ENCODE measurements at places on chromosomes 12 and 14.
A peak's percentile ranks its signal among the peaks of the same experiment; 100 is the strongest.

- DNase-seq = peak; percentile 79
Measured at GRCh38 chr12:131892711-131893604, 1.5 kb upstream of the ULK1 start.

DNA sequence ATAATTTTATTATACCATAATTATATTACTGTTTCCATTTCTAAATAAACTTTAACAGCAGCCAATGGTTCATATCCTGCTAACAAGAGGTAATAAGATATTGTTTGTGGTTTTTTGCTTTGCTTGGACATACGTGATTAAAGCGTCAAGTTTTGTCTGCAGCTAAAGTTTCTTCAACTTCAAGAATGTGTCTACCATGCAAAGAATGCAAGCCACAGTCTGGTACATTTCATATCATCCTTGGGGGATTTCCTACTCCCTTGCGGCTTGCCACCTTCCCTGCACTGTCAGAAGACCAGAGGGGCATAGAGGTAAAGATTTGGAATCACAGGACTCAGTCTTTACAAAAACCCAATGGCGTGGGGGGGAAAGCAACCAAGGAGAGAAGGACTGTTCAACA is 125.2 kb downstream of the MED13L start:
- DNase-seq = no peak

GRCh38 chr14:54457609-54457996 is 16.4 kb upstream of the CNIH1 start:
- DNase-seq = no peak

- DNase-seq = no peak
Measured at GRCh38 chr14:89660166-89660565, 243.1 kb upstream of the FOXN3 start.

- no peak for DNase-seq
Measured at GRCh38 chr14:61712137-61712536, 16.8 kb downstream of the HIF1A start.

DNA sequence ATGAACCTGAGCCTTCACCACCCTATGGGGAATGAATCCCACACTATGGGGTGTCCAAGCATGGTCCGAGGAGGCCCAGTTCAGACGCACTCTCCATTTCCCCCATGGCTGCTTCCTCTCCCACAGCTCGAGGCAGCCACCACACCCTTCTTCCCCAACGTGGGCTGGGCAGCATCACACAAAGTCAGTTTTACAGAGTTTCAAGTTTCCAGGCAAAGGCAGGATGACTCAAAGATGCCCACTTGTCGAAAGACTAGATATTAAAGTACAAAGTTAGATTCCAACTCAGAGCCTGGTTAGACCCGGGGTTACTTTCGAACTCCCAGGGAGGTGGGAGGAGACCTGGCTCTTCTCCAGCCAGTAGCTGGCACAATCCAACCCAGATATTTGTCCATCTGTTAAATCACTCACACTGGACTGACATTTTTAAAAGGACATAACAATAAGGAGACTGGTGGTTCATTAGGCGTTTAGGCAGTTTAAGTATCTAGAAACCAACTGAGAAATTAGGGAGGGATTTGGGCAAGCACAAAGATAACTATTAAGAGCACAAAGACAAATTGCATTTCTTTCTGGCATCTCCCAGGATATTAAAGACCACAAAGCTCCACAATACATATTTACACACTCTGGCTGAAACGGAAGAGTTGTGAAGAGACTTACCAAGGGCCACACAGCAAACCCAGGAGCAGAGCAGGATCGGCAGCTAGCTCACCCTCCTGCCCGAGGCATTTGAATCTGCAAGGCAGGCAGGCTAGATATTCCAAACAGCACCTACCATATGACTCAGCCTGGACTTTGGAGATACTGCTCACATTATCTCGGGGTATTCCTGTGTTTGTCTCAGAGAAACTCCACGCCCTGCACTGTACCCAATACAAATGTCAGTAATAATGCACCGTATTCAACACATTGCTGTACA is 34.8 kb downstream of the TMCC3 start:
- DNase-seq = no peak

GRCh38 chr14:68762953-68763764 is 29.7 kb downstream of the ZFP36L1 start:
- DNase-seq = peak; percentile 83

DNA sequence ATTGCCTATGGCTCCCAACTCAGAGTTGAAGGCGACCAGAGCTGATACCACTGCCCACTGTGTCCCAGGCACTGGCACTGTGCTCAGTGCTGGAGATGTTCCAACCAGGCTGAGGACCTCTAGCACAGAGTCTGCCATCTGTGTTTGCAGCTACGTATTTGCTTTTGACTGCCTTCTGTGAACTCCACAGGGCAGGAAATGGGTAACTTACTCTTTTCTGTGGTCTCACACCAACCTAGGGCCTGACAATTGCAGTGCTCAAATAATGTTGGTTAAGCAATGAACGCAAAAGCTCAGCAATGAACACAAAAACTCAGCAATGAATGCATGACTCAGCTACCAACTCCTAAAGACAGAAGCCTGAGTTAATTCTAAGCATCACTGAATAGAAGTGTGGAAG is 202.8 kb downstream of the NUAK1 start:
- no peak for DNase-seq

GRCh38 chr14:20652996-20653975 is 11.8 kb upstream of the OR6S1 start:
- peak; percentile 53 for DNase-seq

- DNase-seq = no peak
Measured at GRCh38 chr12:24080465-24080864, 131.0 kb upstream of the SOX5 start.

GRCh38 chr14:24849471-24849870 is 200.5 kb downstream of the STXBP6 start:
- DNase-seq = no peak

- DNase-seq = peak; percentile 55
Measured at GRCh38 chr12:111034886-111035577, 114.7 kb upstream of the MYL2 start.

- no peak for DNase-seq
Measured at GRCh38 chr14:69572841-69573135, 1.9 kb downstream of the CCDC177 start.

- no peak for DNase-seq
Measured at GRCh38 chr12:109029411-109029810, 8.5 kb upstream of the SVOP start.

DNA sequence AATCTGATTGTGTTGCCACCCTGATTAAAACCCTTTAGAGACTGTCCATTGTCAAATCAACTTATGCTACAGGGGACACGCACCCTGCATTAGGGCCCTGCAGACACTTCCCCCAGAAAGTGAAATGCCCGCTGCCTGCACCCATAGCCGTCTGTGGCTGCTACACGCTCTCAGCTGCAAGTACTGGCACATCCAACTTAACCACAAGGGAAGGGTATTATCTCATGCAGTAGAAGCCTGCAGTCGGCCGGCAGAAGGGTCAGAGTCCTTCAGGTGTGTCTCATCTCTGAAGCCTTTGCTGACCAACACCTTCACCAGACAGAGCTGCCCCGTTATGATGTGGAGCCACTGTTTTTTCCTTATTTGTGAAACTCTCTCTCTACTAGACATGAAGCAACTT is 20.8 kb downstream of the CFAP251 start:
- DNase-seq = no peak

GRCh38 chr12:54924972-54925707 is 59.4 kb downstream of the TESPA1 start:
- no peak for DNase-seq

DNA sequence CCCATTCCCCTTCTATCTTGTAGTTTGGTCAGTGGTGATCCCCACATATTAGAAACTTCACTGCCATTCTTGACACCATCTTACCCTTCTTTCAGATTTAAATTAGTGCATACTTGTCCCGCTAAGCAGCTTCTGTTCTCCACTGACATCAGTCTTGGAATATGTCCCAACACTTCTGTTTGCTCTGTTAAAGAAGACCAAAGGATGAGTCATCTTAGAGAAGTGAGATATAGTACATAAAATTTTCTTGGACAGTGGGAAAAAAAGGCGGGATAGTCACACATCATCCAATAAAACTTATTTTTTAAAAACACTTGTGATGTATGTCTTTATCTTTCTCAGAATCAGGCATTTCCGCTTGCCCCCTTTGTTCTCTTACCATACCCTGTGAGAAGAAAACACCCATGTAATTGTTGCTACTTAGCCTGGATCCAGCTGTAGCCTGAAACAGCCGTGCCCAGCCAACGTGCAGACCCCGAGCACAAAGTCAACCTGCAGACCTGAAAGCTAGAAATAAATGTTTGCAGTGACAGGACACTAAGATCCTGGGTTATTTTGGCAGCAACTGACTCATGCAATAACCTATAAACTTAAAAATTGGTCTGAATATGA is 100.1 kb upstream of the PDE3A start:
- no peak for DNase-seq

DNA sequence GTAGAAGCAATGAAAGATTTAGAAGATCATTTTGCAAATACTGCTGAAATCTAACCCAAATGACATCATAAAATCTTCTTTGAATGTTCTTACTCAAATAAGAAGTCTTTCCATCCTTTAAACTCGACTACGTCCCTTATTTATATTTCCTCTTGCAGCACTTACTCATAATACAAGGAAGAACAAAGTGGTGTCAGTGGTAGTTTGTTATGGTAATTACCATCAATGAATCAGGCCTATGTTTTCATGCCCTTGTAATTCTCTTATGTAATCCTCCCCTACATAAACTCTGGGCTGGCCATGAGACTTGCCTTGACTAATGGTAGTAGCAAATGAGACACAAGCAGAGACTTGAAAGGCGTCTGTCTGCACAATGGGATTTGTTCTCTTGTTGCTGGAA is 17.0 kb downstream of the EEA1 start:
- no peak for DNase-seq

DNA sequence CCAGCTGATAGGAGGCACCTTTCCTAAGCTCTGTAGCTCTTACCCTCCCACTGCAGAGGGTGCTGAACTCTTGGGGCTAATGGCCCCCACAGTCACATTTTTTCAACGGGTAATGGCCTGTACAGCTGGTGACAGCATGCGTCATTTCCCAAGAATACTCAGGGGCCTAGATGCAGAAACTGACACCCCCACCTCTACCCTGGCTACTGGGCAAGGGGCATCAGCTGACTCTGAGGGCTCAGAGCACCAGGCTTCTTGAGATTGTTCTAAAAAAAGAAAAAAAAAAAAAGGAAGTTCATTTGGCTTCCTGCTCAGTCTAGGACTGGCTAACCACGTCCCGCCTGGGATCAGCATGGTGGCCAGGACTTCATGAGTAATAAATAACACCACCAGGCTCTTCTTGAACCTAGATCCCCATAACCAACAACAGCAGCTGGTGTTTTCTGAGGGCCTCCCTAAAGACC is 35.2 kb downstream of the ZFP36L1 start:
- DNase-seq = peak; percentile 83

- DNase-seq = no peak
Measured at GRCh38 chr14:96095581-96096476, 56.7 kb downstream of the C14orf132 start.

DNA sequence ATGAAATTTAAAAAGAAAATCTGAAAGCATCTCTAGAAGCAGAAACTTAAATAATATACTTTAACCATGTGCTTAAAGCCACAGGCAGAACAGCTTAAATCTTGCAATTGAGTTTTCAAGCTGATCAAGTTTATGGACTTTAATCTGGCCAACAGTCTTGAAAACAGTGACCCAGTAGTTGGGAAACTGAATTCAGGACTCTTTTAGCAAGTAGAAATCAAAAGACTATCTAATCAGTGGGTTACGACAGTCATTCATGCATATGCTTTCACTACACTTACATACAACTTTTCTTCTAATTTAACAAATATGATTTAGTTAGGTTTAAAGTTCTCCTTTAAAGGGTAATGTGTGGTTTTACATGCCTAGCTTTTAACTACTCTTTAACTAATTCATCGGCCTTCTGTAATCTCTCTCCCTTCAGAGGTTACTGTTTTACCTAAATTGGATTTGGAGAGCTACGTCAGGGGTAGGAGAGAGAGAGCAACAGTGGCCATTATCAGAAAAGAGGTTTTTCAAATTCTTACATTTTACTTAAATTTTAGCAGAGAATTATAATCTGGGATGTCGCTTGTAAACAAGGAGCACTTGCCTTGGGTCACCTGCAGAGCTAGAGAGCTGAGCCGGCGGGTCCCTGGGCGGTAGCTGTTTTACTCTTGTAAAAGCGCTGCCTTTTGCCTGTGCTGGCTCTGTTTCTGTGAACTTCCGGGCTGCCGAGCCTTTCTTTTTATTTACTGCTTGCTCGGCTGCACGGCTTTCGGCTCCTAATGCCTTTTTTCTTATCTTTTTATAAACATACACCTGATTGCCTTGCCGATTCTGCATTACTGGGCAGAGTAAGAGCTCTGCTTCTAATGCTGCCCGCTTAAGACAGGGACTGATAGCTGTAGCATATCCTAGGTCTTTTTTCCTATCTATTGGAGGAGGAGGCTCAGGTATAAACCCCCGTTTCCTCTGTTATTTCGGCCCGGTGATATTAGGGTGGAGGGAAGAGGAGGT is 17.4 kb upstream of the LYZ start:
- DNase-seq = peak; percentile 90

- no peak for DNase-seq
Measured at GRCh38 chr14:38199739-38200138, 8.0 kb upstream of the SSTR1 start.

- DNase-seq = no peak
Measured at GRCh38 chr14:92880851-92881250, 42.1 kb upstream of the CHGA start.

GRCh38 chr12:48128800-48129199 is 9.6 kb downstream of the PFKM start:
- no peak for DNase-seq

DNA sequence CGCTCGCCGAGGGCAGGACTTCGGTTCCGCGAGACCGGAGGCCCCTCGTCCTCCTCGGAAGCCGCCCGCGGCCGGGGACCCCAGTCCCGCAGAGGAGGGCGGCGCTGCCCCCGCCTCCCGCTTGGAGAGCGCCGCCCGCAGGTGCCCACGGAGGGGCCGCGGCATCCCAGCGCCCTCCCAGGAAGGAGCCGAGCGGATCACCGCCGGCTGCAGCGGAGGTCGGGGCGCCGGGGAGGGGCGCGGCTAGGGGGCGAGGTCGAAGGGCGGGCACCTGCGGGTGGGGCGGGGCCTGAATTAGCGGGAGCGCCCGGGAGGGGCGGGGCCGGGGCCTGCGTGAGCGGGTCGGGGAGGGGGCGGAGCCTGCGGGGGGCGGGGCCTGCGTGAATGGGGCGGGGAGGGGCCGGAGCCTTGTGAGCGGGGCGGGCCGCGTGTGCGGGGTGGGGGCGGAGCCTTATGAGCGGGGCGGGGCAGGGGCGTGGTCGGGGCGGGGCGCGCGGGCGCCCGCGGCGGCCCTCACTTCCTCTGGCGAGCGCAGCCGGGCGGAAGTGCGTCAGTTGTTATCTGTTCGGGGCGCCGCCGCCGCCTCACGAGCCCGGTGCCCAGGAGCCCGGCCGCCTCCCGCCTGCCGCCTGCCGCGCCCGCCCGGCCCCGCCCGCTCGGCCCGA is at the start of gene FBRSL1:
Gene FBRSL1 (plus strand): TSS at position 550 of the 665 bp plus-strand sequence.
- DNase-seq = peak; percentile 98

- DNase-seq = no peak
Measured at GRCh38 chr12:49413796-49414195, 46.5 kb downstream of the SPATS2 start.

DNA sequence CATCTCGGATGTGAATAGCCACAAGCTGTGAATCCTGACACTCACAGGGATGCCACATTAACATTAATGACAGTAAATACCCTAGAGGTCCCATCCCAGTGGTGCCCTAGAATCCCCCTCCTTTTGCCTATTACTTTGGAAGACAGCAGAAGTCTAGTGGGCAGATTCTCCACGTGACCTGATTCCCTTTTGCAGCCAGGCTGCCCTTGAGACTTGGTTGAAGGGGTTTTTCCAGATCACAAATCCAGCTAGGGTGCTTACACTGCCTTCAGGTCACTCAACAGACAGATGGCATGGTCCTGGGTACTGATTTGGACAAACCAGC is 8.7 kb downstream of the HDAC7 start:
- DNase-seq = no peak

- no peak for DNase-seq
Measured at GRCh38 chr12:49030714-49031572, 12.4 kb upstream of the PRKAG1 start.

Data from spleen (tissue), 13 donors.